ENCODE measurements at places on chromosomes 11 and 22. TPM values are rescaled to one million over a fixed set of nuclear protein-coding genes. Genes with fewer than 3 reads are reported as not detected.

DNA sequence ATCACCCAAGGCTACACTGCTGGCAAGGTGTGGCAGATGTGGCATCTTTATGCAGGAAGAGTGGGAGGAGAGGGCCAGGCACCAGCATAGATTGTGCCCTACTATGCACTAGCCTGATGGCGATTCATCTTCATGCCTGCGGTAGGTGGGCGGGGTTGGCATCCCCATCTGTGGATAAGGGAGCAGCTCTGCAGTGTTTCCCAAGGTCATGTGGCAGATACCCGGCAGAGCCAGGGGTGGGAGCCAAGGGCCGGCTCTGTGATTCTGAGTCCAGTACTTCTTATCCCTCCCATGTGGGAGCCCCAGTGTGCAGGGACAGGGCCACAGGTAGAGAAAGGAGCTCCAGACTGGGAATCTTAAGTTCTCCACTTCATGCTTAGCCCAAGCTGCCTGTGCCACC lies 20.0 kb downstream of the CD82 start:
- no peaks in the 10 kb centered on the region for H3K27me3 ChIP-seq
- no peaks in the 10 kb centered on the region for H3K4me1 ChIP-seq
- H3K36me3 ChIP-seq = peaks cover 32% of the 10 kb centered on the region
- H3K27ac ChIP-seq = no peak overlapping the region
- H3K4me3 ChIP-seq = no peak overlapping the region
- no peak for DNase-seq

GRCh38 chr11:122405547-122406341 lies 249.8 kb upstream of the UBASH3B start:
- no peaks in the 10 kb centered on the region for H3K4me1 ChIP-seq
- no peak overlapping the region for H3K27ac ChIP-seq
- no peaks in the 10 kb centered on the region for H3K36me3 ChIP-seq
- no peak overlapping the region for H3K4me3 ChIP-seq
- no peak for DNase-seq

GRCh38 chr11:113710989-113711388 lies 4.9 kb upstream of the TMPRSS5 start:
- H3K27ac ChIP-seq = no peak overlapping the region
- H3K36me3 ChIP-seq = peaks cover 4% of the 10 kb centered on the region
- H3K4me3 ChIP-seq = no peak overlapping the region
- H3K4me1 ChIP-seq = peaks cover 10% of the 10 kb centered on the region

- H3K36me3 ChIP-seq = peaks cover 91% of the 10 kb centered on the region
- peaks cover 29% of the 10 kb centered on the region for H3K4me1 ChIP-seq
- no peak overlapping the region for H3K27ac ChIP-seq
- no peak overlapping the region for H3K4me3 ChIP-seq
These were observed 17.3 kb downstream of the TRMU start for GRCh38 chr22:46352691-46353386.

GRCh38 chr11:30917859-30918478 lies 331.8 kb upstream of the MPPED2 start:
- H3K4me1 ChIP-seq = peaks cover 2% of the 10 kb centered on the region
- H3K4me3 ChIP-seq = no peak overlapping the region
- peak; percentile 71 for DNase-seq
- no peaks in the 10 kb centered on the region for H3K27me3 ChIP-seq
- H3K27ac ChIP-seq = no peak overlapping the region
- H3K36me3 ChIP-seq = no peaks in the 10 kb centered on the region

DNA sequence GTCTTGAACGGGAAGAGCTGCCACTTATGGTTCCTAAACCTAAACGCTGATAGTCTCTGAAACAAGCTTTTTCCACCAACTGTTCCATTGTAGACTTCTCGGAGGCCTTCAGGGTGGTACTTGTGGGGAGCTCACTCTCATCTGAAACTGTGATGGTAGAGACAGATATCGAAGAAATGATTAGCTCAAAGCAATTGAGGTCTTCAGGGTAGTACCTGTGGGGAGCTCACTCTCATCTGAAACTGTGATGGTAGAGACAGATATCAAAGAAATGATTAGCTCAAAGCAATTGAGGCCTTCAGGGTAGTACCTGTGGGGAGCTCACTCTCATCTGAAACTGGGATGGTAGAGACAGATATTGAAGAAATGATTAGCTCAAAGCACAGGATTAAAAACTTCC lies 175.7 kb downstream of the SWAP70 start:
- no peak overlapping the region for H3K27ac ChIP-seq
- H3K4me3 ChIP-seq = no peak overlapping the region
- DNase-seq = no peak
- no peaks in the 10 kb centered on the region for H3K27me3 ChIP-seq

- no peak overlapping the region for H3K27ac ChIP-seq
- H3K27me3 ChIP-seq = no peaks in the 10 kb centered on the region
- no peaks in the 10 kb centered on the region for H3K36me3 ChIP-seq
These were observed 42.7 kb downstream of the OR5B17 start for GRCh38 chr11:58316142-58316541.

DNA sequence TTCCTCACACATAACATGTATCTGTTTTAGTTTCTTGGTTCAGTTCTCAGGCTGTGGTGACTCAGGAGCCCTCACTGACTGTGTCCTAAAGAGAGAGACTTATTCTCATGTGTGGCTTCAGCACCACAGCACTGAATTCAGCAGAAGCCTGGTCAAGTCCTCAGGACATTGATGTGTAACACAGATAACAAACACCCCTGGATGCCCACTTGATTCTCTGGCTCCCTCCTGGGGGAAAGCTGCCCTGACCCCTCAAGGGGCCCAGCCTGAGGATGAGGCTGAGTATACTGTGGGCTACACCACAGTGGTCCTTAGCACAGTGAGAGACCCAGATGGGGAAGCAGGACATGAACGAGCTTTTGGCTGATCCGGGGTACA lies 87.2 kb upstream of the VPREB1 start:
- H3K27me3 ChIP-seq = peaks cover 9% of the 10 kb centered on the region
- H3K36me3 ChIP-seq = no peaks in the 10 kb centered on the region
- H3K4me3 ChIP-seq = no peak overlapping the region
- no peaks in the 10 kb centered on the region for H3K4me1 ChIP-seq

DNA sequence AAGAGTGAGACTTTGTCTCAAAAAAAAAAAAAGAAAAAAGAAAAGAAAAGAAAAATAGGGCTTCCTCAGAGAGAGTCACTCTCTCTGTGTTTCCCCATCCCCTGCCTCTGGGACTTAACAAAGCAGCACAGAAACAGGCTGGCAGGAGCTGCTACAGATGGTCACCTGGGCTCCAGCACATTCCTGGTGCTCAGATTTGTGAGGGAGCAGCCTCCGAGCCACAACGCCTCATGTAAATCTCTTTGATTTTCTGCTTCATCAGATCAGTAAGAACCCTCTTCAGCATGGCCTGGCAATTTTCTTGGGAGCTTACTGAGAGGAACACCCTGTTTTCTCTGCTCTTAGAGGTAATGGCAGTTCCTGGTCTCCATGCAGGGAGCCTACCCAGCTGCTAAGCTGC lies 15.2 kb upstream of the LDHA start:
- H3K4me1 ChIP-seq = peaks cover 15% of the 10 kb centered on the region
- no peak overlapping the region for H3K27ac ChIP-seq
- no peak for DNase-seq

GRCh38 chr22:17853073-17853472 lies 78.8 kb upstream of the BID start:
- H3K27ac ChIP-seq = no peak overlapping the region
- peak; percentile 55 for DNase-seq
- peaks cover 24% of the 10 kb centered on the region for H3K36me3 ChIP-seq
- H3K4me3 ChIP-seq = no peak overlapping the region
- no peaks in the 10 kb centered on the region for H3K27me3 ChIP-seq

GRCh38 chr11:94974178-94974577 lies 669 bp downstream of the KDM4D start:
- H3K27me3 ChIP-seq = no peaks in the 10 kb centered on the region
- H3K4me3 ChIP-seq = peak overlapping the region; percentile 92

DNA sequence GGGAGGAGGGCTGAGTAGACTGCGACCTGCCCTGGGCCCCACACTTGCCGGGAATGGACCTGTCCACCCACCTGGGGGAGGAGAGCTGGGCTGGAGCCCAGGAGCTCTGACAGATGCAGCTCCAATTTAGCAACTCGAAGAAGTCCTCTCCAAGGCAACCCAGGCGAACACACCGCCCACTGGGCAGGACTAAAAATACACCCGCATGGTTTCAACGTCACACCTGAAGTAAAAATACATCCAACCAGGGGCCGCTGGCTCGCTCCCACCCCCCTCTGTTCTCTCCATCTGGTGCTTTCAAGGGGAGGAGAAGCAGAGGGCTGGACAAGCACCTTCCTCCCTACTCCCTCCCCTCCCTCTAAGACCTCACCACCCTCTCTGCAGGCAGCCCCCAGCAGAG lies 119.9 kb downstream of the FEZ1 start:
- H3K4me1 ChIP-seq = peaks cover 38% of the 10 kb centered on the region
- no peaks in the 10 kb centered on the region for H3K27me3 ChIP-seq
- H3K27ac ChIP-seq = no peak overlapping the region
- DNase-seq = no peak

GRCh38 chr11:14422052-14422813 lies 63.2 kb upstream of the RRAS2 start:
- peaks cover 12% of the 10 kb centered on the region for H3K4me1 ChIP-seq
- DNase-seq = peak; percentile 38
- H3K27me3 ChIP-seq = no peaks in the 10 kb centered on the region
- no peak overlapping the region for H3K27ac ChIP-seq

DNA sequence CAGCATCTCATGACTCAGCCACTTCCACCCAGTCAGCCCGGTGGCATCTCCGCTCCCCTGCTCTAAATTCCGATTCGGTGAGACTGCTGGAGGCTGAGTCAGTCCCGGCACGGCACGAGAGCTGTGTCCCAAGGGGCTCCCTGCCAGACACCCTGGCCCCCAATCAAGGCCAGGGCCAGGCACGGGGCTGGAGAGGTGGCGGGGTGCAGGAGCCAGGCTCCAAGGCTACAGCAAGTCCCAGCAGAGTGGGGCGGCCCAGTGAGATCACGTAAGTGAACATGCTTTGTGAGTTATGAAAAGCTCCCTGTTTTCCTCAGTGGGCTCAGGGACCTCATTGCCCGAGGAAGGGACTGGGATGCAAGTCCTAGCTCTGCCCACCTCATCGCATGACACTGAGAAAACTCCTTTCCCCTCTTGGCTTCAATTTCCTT lies 3.0 kb downstream of the C11orf68 start:
- H3K4me1 ChIP-seq = peaks cover 57% of the 10 kb centered on the region
- peaks cover 26% of the 10 kb centered on the region for H3K36me3 ChIP-seq
- no peak overlapping the region for H3K27ac ChIP-seq
- H3K27me3 ChIP-seq = no peaks in the 10 kb centered on the region
- H3K4me3 ChIP-seq = no peak overlapping the region

TRIM51 gene
- total RNA-seq = not detected

CASP5 gene
- 0.17 TPM for total RNA-seq

Measured in spinal cord (tissue), 10 donors.